ENCODE measurements at places on chromosomes 13 and 19. TPM values are rescaled to one million over a fixed set of nuclear protein-coding genes. Genes with fewer than 3 reads are reported as not detected.

IZUMO2 gene
- not detected for total RNA-seq

ZNF222 gene
- 2.9 TPM for total RNA-seq

ZNF256 gene
- total RNA-seq, result 5.9 TPM

NANOS3 gene
- not detected for total RNA-seq

EFNB2 gene
- 7.9 TPM for total RNA-seq

KIR2DL4 gene
- total RNA-seq, result 0.75 TPM

ZNF177 gene
- total RNA-seq, result 3.4 TPM

ZNF726 gene
- 1.3 TPM for total RNA-seq

ZNF468 gene
- total RNA-seq, result 15.8 TPM

ZNF223 gene
- 2.9 TPM for total RNA-seq

CEACAM4 gene
- 1.9 TPM for total RNA-seq

KIR2DL1 gene
- not detected for total RNA-seq

ZNF571 gene
- 4.6 TPM for total RNA-seq

KLC3 gene
- total RNA-seq, result not detected

SOX1 gene
- total RNA-seq, result not detected

ZNF681 gene
- 1.1 TPM for total RNA-seq

ELSPBP1 gene
- total RNA-seq, result not detected

SLC17A7 gene
- 3.6 TPM for total RNA-seq

ICAM5 gene
- total RNA-seq, result 0.68 TPM

TINCR gene
- 0.51 TPM for total RNA-seq

SYMPK gene
- total RNA-seq, result 30.8 TPM

SLC25A41 gene
- not detected for total RNA-seq

LYPD3 gene
- not detected for total RNA-seq

NKPD1 gene
- not detected for total RNA-seq

KDM4B gene
- 56.1 TPM for total RNA-seq

CRLF1 gene
- total RNA-seq, result 107 TPM

KCNN4 gene
- 3.6 TPM for total RNA-seq

ZNF439 gene
- 3.8 TPM for total RNA-seq

SHISA2 gene
- 0.57 TPM for total RNA-seq

DNAAF3 gene
- total RNA-seq, result not detected

SYNE4 gene
- 1.5 TPM for total RNA-seq

C19orf38 gene
- 0.98 TPM for total RNA-seq

RASGRP4 gene
- 13.1 TPM for total RNA-seq

ACER1 gene
- total RNA-seq, result not detected

AP1M2 gene
- total RNA-seq, result not detected

CEACAM7 gene
- total RNA-seq, result not detected

ZNF497 gene
- total RNA-seq, result 0.51 TPM

APLP1 gene
- not detected for total RNA-seq

LGI4 gene
- 12.7 TPM for total RNA-seq

C19orf67 gene
- not detected for total RNA-seq

ERICH4 gene
- total RNA-seq, result not detected
